ENCODE measurements at places on chromosomes 5 and 9.

GRCh38 chr5:135467051-135467625 lies 15.0 kb upstream of the TIFAB start:
- no peak for DNase-seq

DNA sequence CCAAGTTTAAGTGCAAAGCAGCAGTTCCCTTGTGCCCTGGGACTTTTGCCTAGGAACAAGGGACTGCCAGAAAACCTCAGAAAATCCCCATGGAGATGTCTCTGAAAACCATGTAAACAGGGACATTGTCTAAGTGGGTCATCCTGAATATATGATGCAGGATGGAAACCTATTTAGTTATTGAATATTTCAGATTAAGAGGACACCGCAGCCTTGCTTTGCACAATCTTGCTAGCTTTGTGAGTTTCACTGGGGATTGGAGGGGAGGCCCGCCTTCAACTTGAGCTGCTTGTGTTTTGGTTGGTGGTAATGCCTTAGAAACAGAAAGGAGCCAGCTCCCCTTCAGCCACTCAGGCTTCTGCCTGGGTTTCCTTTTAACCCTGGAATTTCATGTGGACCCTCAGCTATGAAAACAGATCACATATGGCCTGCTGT lies 112.8 kb downstream of the C9orf152 start:
- no peak for DNase-seq

- DNase-seq = no peak
Observed at GRCh38 chr9:106082621-106083020, 388.3 kb downstream of the TMEM38B start.

DNA sequence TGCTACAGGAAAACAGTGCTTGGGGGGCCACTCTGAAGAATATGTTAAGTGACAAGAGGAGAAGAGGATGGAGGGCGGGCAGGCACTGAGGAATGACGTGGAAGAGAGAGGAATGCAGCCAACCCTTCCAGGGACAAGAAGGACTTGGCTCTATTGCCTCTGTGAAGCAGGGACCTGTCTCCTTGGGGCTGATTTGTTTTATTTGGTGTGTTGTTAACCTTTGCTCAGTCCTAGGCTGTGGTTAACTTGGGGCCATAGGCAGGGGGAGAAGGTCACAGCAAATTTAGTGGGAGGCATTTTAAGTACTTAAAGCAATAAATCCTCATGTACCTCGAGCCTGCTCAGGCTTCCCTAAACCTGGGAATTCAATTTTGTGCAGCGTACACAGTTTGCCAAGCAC lies 39.9 kb downstream of the KIF4B start:
- no peak for DNase-seq

- DNase-seq = no peak
Observed at GRCh38 chr9:106771608-106772007, 91.4 kb upstream of the ZNF462 start.

GRCh38 chr5:98614341-98614740 lies 159.1 kb upstream of the RGMB start:
- no peak for DNase-seq

- peak; percentile 77 for DNase-seq
Observed at GRCh38 chr5:95870105-95870672, 47.7 kb upstream of the GLRX start.
